ENCODE measurements at places on chromosomes 16 and 17.

- DNase-seq: no peak
Measured at GRCh38 chr16:31411024-31411844, 16.9 kb downstream of the COX6A2 start.

GRCh38 chr16:87842209-87842869 lies 27.0 kb downstream of the SLC7A5 start:
- DNase-seq: no peak

DNA sequence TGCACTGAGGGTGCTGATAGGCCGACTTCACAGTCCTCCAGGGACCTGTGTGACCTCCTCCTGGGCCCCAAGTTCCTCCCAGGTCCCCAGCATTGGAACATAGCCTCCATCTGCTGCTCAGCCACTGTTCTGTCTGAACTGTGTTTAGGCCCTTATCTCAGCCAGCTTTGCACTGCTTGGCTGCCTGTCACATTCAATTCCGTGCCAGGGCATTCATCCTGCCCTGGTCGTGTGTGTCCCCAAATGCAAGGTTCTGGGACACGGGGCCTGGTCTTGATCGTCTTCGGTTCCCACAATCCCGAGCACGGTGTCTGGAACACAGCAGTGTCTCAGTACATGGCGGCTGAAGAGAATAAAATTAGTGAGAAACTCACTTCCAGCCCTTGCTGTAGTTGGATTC lies 69.9 kb upstream of the NFAT5 start:
- DNase-seq: peak; percentile 19

DNA sequence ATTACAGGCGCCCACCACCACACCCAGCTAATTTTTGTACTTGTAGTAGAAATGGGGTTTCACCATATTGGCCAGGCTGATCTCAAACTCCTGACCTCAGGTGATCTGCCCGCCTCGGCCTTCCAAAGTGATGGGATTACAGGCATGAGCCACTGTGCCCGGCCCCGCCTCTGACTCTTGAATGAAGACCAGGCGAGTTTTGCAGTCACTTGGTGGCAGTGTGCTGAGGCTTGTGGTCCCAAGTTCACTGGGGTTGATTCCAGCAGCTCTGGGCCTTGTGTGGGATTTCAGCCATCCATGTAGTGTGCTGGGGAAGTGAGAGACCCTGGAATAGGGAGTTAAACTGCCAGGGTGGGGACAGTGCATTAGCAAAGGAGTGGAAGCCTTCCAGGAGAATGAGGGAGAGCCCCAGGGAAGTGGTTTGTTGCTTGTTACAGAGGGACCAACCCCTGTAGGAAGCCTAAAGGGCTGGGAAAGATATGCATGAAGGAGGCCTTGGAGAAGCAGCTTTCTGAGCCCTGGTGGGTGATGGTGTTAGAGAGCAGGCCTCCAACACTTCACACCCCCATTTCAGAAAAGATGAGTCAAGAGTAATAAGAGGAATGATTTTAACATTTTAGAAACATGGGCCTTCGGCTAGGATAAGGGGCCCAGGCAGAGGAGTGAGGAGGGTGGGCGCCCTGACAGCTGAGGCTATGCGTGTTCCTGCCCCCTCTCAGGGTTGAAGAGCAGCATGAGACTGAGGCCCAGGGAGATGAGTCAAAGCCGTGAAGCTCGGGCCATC lies 14.5 kb downstream of the PSKH1 start:
- DNase-seq: no peak

GRCh38 chr17:80262291-80262690 lies 1.6 kb downstream of the RNF213 start:
- peak; percentile 46 for DNase-seq

DNA sequence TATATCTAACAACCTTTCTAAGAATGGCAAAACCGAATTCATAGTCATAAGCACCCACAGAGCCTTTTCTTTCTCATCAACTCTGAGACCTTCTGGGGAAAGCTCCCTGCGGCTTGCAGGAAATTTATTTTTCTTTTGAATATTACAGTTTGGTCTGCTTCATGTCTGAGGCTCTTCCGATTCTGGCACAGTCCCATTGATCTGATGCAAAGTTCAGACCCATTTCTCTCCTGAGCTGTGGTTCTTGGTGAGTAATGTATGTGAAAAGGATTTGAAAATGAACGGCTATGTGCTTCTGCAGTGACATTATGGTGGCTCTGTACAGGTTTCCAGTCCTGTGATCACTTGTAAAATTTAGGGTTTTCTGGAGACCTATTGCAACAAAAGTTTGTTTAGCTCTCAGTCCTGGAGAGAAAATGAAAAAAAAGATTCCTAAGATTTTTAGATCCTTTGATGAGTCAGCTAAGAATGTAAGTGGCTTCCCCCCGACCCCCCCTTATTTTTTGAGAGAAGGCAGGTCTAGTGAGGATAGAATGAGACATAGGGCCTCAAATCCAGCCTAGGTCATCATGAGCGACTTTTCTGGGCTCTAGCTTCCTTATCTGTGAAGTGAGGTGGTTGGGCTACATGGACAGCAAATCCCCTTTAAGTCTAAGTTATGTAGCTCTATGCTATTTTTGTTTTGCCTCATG lies 4.6 kb downstream of the GAN start:
- DNase-seq: no peak

- no peak for DNase-seq
Measured at GRCh38 chr17:81116704-81117103, 48.6 kb upstream of the PVALEF start.

GRCh38 chr16:17340804-17341203 lies 130.0 kb downstream of the XYLT1 start:
- DNase-seq: no peak

- no peak for DNase-seq
Measured at GRCh38 chr17:82092995-82093751, 4.9 kb downstream of the FASN start.

GRCh38 chr17:31733326-31733725 lies 125.7 kb downstream of the COPRS start:
- DNase-seq: no peak

DNA sequence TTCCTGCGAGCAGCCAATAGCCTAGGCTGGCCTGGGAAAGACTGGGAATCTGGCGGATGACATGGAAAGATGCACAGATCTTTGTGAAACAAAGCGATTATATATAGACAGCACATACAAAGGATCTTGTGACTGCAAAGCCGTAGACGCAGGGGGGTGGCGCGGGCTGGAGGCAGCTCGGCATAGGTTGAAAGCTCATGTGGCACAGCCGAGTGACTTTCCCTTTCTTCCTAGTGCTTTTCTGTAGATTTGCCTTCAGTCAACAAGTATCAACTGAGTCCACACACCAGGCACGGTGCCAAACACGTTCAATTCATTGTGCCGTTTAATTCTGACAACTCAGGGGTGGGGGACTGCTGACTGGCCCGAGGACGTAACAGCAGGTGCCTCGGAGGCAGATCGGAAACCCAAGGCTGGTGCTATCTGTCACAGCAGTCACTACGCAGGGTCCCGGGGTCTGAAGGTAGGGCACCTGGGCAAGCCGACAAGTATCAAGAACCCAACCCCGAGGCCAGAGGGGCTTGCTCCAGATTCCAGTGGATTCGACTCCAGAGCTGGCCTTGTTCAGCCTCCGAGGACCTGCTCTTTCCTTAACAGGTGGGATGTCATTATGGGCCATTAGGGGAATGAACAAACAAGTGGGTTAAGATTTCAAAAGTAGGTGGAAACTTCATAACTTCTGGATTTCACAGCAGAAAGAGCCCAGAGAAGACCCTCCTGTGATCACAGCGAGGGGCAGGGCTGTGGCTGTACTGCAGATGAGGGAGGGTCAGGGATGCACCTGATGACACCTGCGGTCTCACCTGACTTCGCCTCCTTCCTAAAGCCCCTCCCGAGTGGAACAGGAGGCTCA lies 5.9 kb downstream of the PAM16 start:
- DNase-seq: no peak

All from hematopoietic multipotent progenitor cell treated with erythropoietin and hydrocortisone succinate and interleukin-3 and kit ligand, for 17 days (in vitro differentiated cells).